ENCODE measurements at places on chromosomes 7 and 10. TPM values are rescaled to one million over a fixed set of nuclear protein-coding genes. Genes with fewer than 3 reads are reported as not detected.

Gene PALD1
- 11.0 TPM for total RNA-seq

Gene SFTPA1
- total RNA-seq = 0.91 TPM

Gene VGF
- total RNA-seq = not detected

Gene MUC12
- total RNA-seq = 2.1 TPM

Gene MLXIPL
- total RNA-seq = 4.6 TPM

Gene TRPV5
- not detected for total RNA-seq

- no peak for DNase-seq
Measured at GRCh38 chr7:138625849-138626230, 75.3 kb downstream of the SVOPL start.

GRCh38 chr7:46568420-46569132 is 647.5 kb upstream of the IGFBP3 start:
- no peak for DNase-seq

- no peak for DNase-seq
Measured at GRCh38 chr10:7168414-7168813, 242.4 kb downstream of the SFMBT2 start.

DNA sequence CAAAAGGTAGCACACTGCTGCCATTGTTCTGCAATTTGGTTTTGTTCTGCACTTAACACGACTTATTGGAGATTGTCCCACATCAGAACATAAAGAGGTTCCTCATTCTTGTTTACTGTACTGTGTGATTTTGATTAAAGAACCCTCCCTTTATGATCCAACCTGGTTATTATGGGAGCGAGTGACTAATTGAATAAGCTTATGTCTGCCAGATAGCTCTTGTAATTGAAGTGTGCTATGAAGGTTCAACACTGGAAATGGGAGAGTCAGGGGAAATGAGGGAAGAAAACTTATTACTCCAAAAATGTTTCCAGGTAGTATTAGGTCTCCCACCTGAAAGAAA is 33.9 kb downstream of the CASP7 start:
- no peak for DNase-seq

GRCh38 chr10:80051993-80052392 is 26.5 kb upstream of the TMEM254 start:
- no peak for DNase-seq

- no peak for DNase-seq
Measured at GRCh38 chr10:103871006-103871405, 15.6 kb upstream of the SH3PXD2A start.

GRCh38 chr7:25759286-25759685 is 392.7 kb upstream of the NFE2L3 start:
- no peak for DNase-seq

All from ureter (tissue), 1 donor.